Activated CD4-positive, alpha-beta T cell treated with anti-CD3 and anti-CD28 coated beads for 36 hours (primary cell): ENCODE measurements at places on chromosomes 7 and 10.

DNA sequence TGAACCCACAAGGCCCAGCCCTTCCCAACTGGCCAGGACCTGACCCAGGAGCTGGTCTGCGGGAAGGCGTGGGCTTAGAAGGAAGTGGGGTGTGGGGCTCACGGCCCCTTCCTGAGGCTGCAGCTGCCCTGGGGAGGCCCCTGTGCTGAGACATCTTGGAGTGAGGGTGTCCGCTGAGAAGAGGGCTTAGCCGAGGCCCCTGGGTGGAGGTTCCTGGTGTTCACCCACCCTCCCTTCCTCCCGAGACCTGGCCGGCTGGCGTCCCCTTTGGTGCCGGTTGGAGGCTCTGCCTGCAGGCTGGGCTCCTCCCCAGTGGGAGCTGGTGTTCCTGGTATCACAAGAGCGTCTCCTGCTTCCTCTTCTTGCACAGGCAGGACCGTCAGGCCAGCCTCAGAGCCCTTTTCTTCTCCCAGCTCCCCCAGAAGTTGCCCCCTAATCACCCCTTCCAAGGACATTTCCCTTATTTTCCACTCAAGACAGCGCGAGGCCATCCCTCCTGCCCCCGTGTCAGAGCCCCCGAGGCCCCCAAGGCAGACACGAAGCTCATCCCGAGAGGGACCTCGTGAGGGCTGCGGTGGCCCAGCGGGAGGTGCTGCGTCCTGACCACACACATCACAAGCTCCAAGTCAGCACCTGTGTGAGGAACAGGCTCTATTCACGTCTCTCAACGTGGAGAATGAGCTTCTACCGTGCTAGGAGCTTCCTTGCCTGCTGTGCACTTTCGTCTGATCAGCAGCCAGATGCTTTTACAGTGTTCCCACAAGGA, 25.1 kb upstream of the FAM20C start:
- DNase-seq, result no peak

DNA sequence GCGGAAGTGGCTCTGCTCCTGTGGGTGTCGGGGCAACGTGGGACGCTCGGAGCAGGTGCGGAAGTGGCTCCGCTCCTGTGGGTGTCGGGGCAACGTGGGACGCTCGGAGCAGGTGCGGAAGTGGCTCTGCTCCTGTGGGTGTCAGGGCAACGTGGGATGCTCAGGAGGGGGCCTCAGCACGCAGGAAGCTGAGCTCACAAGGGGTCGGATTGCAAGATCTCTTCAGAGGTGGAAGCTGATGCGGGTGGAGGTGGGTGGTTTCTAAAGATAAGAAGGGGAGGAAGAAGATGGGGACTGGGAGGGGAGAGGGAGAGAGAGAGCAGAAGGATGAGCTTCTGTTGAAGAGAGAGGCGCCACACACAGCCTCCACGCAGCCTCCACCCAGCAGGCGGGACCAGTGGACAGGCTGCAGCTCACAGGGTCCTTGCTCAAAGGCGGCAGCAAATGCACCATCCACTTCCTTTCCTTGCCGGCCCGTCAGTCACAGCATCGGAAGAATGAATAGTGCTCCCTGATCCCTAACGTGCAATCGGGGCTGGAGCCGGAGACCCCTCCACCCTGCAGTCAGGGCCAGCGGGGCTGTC, 78.7 kb downstream of the PTPRN2 start:
- DNase-seq, result no peak

DNA sequence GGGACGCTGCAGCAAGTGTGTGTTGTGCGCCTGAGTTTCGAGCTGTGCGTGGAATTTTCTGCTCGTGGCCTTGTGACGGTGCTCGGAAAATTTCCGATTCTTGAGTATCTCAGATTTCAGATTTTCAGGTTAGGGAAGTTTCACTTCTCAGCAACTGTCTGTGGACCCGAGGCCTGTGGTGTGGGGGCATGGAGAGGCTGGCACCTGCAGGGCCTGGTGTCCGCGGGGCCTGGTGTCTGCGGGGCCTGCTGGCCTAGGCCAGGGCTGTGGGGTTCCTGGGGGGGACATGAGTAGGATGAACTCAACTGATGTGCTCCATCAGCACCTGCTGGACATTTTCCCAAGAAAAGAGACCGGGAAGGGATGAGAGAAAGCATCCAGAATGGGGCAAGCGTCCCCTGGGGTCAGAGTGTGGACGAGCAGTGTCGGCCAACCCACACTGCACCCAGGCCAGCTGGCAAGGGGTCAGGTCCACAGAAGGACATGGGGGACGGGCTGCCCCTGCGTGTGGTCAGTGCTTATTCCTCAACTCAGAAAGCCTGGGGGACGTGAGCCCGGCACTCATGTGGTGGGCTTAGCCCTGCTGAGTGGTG, 31.3 kb upstream of the SHH start:
- DNase-seq, result no peak

GRCh38 chr7:22027475-22027874, 81.8 kb upstream of the CDCA7L start:
- DNase-seq, result no peak

- no peak for DNase-seq
Observed at GRCh38 chr10:132269266-132270230, 38.2 kb downstream of the STK32C start.
